Subcutaneous preadipocyte (primary cell): ENCODE measurements at places on chromosomes 3 and 15. TPM values are rescaled to one million over a fixed set of nuclear protein-coding genes. Genes with fewer than 3 reads are reported as not detected.

GABRG3 gene
- total RNA-seq = not detected in 2 replicates

KCNAB1 gene
- total RNA-seq = under 0.01 TPM in 1 of 2 replicates, not detected in the other

TRH gene
- total RNA-seq = not detected in 2 replicates

GOLGA8T gene
- not detected in 2 replicates for total RNA-seq

CHRM5 gene
- under 0.01 TPM in 1 of 2 replicates, not detected in the other for total RNA-seq

PRR20G gene
- total RNA-seq = not detected in 2 replicates

MAGEF1 gene
- total RNA-seq = 10.9 and 15.8 TPM in 2 replicates

TMEM202 gene
- not detected in 2 replicates for total RNA-seq

SNTN gene
- not detected in 2 replicates for total RNA-seq

KLF15 gene
- total RNA-seq = 2.0 and 4.4 TPM in 2 replicates

VEPH1 gene
- total RNA-seq = 13.2 and 35.4 TPM in 2 replicates

THPO gene
- under 0.01 and 0.37 TPM in 2 replicates for total RNA-seq

TEX55 gene
- total RNA-seq = not detected in 2 replicates

GOLGA6A gene
- total RNA-seq = not detected in 2 replicates

BFSP2 gene
- total RNA-seq = not detected in 2 replicates

IL17RD gene
- 3.1 and 3.7 TPM in 2 replicates for total RNA-seq

FSD2 gene
- total RNA-seq = not detected in 2 replicates
